Brain (organoid and tissue), 16 donors: ENCODE measurements at places on chromosomes 6 and 20. TPM values are rescaled to one million over a fixed set of nuclear protein-coding genes. Genes with fewer than 3 reads are reported as not detected.

GRCh38 chr6:149012040-149012545, 265.3 kb downstream of the UST start:
- DNase-seq, result peak; percentile 15

DNA sequence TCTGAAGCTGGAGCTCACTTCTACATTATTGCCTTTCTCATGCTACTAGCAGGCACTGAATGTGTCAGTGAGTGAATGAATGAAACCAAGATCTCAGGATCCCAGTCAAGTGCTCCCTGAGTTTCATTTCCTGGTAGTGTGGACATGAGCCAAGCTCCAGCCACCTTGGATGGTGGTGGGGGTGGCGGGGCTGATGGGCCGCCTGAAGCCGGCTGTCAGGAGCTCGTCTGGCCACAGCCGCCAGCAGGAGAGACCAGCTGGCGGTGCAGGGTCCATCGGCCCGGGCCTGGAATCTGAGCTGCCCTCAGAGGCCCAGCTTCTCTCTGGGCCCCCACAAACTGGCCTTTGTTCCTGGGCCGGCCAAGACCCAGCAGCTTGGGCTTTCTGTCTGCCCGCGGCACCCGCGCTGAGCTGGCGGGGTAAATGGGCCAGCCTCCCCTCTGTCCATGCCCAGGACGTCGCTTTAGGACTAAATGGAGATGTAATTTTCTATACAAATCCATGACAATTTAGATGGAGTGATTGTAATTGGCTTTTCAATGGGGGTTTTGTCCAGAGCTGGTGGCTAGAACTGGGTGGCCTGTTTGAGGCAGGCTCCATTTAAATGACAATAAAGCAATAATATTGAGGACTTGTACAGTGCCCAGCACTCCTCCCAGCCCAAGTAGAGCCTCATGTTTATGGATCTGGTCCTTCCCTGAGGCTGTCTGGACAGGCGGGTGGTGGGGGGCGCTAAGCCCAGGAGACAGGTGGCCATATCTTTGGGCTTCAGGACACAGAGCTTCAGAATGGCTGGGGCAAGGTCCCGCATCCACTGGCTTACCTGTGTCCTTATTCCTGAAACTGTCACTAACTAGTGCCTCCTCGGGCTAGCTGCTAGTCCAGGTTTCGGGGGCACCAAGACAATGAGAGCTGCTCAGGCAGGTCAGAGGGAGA, 43.5 kb downstream of the NOL4L start:
- peak; percentile 65 for DNase-seq

DNA sequence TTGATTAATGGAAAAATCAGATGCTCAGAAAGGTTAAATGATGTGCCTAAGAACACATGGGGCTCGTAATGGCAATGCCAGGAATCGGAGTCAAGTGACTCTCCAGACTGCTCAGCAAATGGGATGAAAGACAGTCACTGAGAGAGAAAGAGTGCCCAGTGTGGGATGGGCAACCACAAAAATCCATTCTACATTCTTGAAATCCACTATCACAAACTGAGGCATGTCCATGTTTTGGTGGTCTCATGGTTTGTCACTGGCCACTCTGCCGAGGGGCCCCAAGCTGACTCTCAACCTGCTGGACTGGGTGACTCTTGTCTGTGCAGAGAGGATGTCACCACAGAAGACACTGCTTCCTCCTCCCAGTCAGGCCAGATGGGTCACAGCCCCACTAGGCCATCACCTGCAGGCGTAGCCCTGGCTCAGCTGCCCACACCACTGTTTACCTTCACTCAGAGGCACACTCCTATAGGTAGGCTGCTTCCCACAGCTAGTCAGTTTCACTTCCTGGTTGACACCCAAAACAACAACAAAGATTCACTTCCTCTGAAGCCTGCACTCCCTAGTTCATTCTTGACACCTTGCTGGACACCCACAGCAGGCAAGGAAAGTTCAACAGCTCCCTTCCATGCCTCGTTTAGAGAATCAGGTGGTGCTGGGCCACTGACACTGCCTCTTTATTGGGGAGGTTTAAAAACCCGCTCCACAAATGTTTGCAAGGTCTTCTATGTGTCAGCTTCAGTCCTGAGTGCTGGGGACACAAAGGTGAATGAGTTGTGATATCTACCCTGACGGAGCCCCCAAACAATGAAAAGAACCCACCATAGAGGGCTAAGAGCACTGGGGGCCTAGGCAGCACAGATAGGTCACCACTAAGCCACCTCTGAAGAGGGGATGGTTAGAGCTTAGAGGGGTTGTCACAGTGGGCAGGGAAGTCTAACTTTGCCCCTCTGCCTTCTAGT, 21.7 kb downstream of the MAP1LC3A start:
- no peak for DNase-seq

GRCh38 chr20:507761-508332, 35.7 kb downstream of the CSNK2A1 start:
- no peak for DNase-seq

DNA sequence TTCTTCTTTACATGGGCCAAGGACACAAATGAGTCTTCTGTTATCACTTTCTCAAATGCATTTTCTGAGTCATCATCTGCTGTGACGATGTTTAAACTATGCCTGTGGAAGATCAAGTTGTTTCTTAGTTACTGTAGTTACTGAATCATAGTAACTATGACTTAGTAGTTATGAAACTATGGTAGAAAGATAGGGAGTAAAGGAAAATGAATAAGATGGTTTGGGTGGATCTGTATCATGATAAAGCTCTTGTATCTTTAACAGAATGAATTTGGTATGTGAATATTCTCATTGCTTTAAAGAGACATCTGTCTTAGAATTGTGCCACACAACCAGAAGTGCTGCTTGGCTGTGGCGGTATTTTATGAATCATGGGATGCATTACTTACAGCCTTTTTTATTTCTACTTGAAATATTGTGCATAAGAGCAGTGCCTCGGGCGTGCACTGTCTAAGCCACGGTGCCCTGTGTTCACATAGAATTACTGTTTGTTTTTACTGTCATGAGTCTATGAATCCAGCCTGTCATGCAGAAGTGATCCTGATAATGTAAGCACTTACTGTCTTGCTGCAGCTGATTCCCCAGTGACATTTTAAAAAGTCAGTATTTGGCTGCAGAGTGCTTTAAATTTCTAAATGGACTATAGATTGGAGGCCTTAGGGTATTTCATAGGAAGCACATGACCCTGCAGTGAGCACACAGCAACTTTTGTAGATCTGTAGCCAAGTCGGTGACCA, 215.2 kb downstream of the TMEM242 start:
- DNase-seq, result no peak

ELOVL2 gene
- 25.3 TPM for polyA plus RNA-seq

HMGCLL1 gene
- polyA plus RNA-seq, result 1.0 TPM

DIDO1 gene
- 47.3 TPM for polyA plus RNA-seq

SYTL3 gene
- 8.0 TPM for polyA plus RNA-seq

LAMA2 gene
- 2.5 TPM for polyA plus RNA-seq

CAP2 gene
- polyA plus RNA-seq, result 20.9 TPM

ENPP4 gene
- polyA plus RNA-seq, result 8.2 TPM

OR2B3 gene
- polyA plus RNA-seq, result not detected
